H9 (cell line): ENCODE measurements at places on chromosomes 2 and 18. TPM values are rescaled to one million over a fixed set of nuclear protein-coding genes. Genes with fewer than 3 reads are reported as not detected.
A peak's percentile ranks its signal among the peaks of the same experiment; 100 is the strongest.

RGPD6 gene
- 14.4 and 18.0 TPM in 2 replicates for total RNA-seq

ZBTB7C gene
- total RNA-seq, result 0.33 and 0.39 TPM in 2 replicates

ESPNL gene
- total RNA-seq, result 0.17 and 0.37 TPM in 2 replicates

ANO7 gene
- 3.9 and 5.2 TPM in 2 replicates for total RNA-seq

SERPINB3 gene
- total RNA-seq, result 1.7 TPM in 2 replicates

- no peak overlapping the region for H3K27ac ChIP-seq
- no peak overlapping the region for H3K4me3 ChIP-seq
- H3K27me3 ChIP-seq, result no peaks in the 10 kb centered on the region
- H3K36me3 ChIP-seq, result no peaks in the 10 kb centered on the region
- DNase-seq, result no peak
- H3K4me1 ChIP-seq, result no peaks in the 10 kb centered on the region
Observed at GRCh38 chr2:98875081-98875728, 60.8 kb downstream of the CRACDL start.

DNA sequence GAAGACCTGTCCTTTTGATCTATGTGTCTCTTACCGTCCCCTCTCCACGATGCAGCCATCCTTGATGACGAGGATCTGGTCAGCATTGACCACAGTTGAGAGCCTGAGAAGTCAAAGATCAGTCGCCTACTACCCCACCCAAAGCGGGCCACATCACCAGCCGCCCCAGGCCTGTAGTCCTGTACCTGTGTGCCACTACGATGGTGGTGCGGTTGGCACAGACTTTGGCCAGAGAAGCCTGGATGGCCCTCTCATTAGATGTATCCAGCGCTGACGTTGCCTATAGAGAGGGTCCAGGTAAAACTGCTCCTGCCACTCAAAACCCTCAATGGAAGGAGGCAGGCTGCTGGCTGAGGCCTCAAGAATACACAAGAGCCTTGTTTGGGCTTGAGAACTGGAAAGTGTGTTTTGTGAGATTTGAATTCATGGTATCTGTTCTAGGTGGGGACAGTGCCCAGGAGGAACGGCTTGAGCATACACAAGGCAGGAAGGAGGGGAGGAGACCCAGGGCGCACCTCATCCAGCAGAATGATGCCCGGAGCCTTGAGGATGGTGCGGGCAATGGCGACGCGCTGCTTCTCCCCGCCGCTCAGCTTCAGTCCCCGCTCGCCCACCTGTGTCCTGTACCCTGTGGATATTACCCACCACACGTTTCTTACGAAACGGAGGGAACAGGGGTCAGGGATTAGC lies 3.8 kb downstream of the ZFAND2B start:
- no peaks in the 10 kb centered on the region for H3K27me3 ChIP-seq
- no peak for DNase-seq
- no peak overlapping the region for H3K27ac ChIP-seq

GRCh38 chr18:55585920-55586561 lies 2.0 kb downstream of the TCF4 start:
- H3K36me3 ChIP-seq, result peaks cover 20% of the 10 kb centered on the region
- peak overlapping the region; percentile 95 for H3K4me3 ChIP-seq
- H3K27ac ChIP-seq, result peak overlapping the region; percentile 27
- H3K27me3 ChIP-seq, result no peaks in the 10 kb centered on the region
- H3K4me1 ChIP-seq, result peaks cover 7% of the 10 kb centered on the region; the same call in 1 of the 2 replicates
- peak; percentile 32 for DNase-seq

- peak overlapping the region; percentile 71 for H3K4me3 ChIP-seq
- no peaks in the 10 kb centered on the region for H3K4me1 ChIP-seq
- H3K36me3 ChIP-seq, result peaks cover 3% of the 10 kb centered on the region; the same call in 2 of the 3 replicates
- DNase-seq, result peak; percentile 60
- H3K27me3 ChIP-seq, result peaks cover 22% of the 10 kb centered on the region
Observed at GRCh38 chr18:36298126-36298741, 721 bp downstream of the FHOD3 start.

DNA sequence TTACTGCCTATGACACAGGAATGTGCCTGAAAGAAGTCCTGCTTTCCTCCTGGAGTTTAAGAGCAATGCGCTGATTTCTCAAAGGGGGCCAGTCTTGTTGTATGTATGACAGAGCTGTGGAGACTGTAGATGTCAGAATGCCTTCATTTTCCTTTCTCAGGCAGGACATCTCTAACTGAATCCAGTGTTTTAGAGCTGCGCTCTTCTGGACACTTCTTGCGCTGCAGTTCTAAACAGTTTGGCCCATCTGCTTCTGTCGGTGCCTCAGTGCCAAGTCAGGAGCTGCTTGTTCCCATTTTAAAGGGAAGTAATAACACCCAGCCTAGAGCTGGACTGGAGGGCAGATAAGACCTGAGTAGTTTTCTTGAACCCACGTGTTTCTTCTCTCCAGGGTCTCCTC lies 91.4 kb downstream of the ESCO1 start:
- no peak overlapping the region for H3K4me3 ChIP-seq
- peaks cover 5% of the 10 kb centered on the region; the same call in 2 of the 3 replicates for H3K36me3 ChIP-seq
- H3K27me3 ChIP-seq, result no peaks in the 10 kb centered on the region; the same call in 1 of the 2 replicates
- no peak overlapping the region for H3K27ac ChIP-seq
